Sigmoid colon (tissue), 7 donors: ENCODE measurements at places on chromosomes 2 and 18. TPM values are rescaled to one million over a fixed set of nuclear protein-coding genes. Genes with fewer than 3 reads are reported as not detected.
A peak's percentile ranks its signal among the peaks of the same experiment; 100 is the strongest.

DNA sequence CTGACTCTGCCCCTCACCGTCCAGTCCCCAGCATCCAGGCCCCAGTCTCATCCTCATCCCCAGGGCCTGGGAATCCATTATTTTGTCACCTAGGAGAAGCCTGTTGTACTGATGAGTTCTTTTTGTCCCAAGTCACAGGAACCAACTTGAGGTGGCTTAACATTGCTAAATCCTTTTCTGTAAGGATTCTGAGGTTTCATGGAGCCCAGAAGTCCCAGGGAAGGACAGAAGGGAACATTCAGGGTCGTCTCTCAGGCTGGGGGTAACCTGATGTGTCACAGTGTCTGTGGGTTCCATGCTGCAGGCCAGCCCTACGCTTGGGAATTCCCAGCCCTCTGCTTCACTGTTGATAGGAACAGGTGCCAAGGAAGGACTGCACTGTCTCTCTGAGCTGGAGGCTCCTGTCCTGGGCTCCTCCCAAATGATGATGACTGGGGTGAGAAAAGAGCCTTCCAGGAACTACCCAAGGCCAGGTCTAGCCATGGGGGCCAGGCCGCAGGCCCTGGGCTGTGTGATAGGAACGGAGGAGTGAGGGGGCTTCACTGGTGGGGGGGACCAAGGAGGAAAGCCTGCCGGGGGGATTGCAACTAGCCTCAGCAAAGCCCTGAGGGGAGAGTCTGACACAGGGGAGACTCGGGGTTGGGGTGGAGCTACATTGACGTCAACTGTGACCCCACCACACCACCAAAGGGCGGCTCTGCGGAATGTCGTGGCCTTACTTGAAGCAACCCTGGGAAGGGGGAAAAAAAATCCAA, 145.7 kb downstream of the SMAD7 start:
- DNase-seq, result peak; percentile 42
- H3K36me3 ChIP-seq, result peaks cover 10% of the 10 kb centered on the region
- no peak overlapping the region for H3K27ac ChIP-seq
- H3K4me3 ChIP-seq, result no peak overlapping the region

PLEK gene
- 16.8 TPM for polyA plus RNA-seq

DNA sequence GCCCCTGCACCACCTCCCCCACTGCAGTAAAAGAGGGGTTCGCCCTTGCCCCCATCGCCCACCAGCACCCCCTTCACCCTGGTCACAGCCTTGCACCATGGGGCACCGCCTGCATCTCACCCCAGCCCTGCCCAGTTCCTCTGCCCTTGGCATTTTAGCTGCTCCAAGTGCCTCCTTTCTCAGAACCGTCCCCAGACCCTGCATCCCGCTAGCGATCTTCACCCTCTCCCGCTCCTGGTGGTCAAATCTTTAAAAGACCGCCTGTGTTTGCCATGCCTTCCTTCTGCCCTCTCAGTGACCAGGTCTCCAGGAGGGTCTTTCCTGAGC, 114.7 kb upstream of the OTOS start:
- H3K36me3 ChIP-seq, result no peaks in the 10 kb centered on the region
- no peak overlapping the region for H3K4me3 ChIP-seq
- no peak overlapping the region for H3K27ac ChIP-seq
- H3K27me3 ChIP-seq, result no peaks in the 10 kb centered on the region

GGCX gene
- 11.1 TPM for polyA plus RNA-seq

RESP18 gene
- not detected for polyA plus RNA-seq

DNA sequence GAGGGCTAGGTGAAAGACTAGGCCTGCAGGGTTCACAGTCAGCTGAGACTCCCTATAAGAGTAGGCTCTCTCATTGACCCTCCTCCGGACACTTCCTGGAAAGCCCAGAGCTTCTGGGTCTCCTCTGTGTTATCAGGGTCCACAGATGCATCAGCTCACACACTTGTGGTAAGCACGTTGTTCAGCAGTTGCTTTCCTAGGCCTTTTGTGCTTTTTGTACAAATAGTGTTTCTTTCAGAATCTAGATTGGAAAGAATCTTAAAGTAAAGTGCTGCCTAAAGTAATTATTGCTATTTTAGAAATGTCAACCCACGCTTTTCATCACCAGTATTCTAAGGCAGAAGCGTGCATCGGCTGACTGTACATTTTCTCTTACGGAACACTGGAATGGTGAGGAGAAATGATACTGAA, 15.5 kb downstream of the SLC9A2 start:
- DNase-seq, result no peak
- H3K36me3 ChIP-seq, result no peaks in the 10 kb centered on the region

DNA sequence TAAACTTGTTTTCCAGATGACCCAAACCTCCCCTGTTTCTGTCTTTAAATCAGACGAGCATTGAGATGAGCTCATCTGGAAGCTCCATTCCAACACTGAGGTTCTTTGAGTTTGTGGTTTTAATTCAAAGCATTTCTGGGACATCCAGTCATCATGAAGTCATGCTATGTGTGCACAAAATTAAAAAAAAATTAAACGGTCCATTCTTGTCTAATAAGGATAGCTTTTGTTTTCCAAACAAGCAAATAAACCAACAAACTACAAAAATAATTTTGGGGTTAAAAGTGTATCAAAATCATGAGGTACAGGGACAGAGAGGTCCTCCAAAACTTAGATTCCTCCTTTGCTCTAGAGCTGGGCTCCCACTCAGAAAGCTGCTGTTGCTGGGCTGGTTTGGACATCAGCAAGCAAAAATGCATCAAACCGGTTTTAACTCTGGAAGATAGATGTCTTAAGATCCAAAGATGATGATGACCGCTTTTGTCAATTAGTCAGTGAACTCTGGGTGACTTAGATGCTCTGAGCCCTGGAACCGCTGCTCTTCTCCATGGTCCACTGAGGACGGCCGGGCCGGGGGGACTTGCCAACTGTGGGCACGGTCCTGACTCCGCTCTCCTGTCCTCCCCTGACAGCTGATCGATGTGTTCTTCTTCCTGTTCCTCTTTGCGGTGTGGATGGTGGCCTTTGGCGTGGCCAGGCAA, 65.4 kb downstream of the TRPM8 start:
- no peaks in the 10 kb centered on the region for H3K27me3 ChIP-seq
- H3K4me1 ChIP-seq, result no peaks in the 10 kb centered on the region
- no peak overlapping the region for H3K27ac ChIP-seq
- H3K4me3 ChIP-seq, result no peak overlapping the region

CHRND gene
- polyA plus RNA-seq, result not detected

PAX3 gene
- polyA plus RNA-seq, result not detected

GRCh38 chr18:73768043-73768442, 379.6 kb downstream of the FBXO15 start:
- DNase-seq, result no peak
- H3K4me3 ChIP-seq, result no peak overlapping the region
- H3K4me1 ChIP-seq, result no peaks in the 10 kb centered on the region
- H3K27me3 ChIP-seq, result no peaks in the 10 kb centered on the region
- no peak overlapping the region for H3K27ac ChIP-seq
- no peaks in the 10 kb centered on the region for H3K36me3 ChIP-seq

GRCh38 chr2:135451966-135452365, 79.1 kb downstream of the ZRANB3 start:
- H3K4me3 ChIP-seq, result no peak overlapping the region
- no peaks in the 10 kb centered on the region for H3K4me1 ChIP-seq
- no peak for DNase-seq
- H3K36me3 ChIP-seq, result no peaks in the 10 kb centered on the region
- no peak overlapping the region for H3K27ac ChIP-seq

DNA sequence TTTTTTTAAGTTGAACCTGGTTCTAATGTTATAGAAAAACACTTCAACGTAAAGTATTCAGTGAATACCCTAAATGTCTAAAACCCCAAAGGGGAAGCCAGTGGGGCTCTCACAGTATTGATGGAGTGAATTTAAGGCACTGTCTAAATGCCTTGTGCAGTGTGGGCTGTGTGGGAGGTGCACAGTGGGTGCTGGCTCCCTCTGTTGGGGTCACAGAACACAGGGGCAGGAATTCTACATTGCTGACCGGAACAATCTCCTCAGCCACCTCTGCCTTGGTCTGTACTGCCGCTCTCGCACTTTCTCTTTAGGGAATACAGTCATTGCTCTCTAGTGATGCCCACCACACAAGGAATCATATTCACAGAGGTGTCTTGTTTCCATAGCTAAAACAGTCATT, 45.4 kb downstream of the SPRED2 start:
- H3K27me3 ChIP-seq, result no peaks in the 10 kb centered on the region
- no peaks in the 10 kb centered on the region for H3K36me3 ChIP-seq
- no peak overlapping the region for H3K27ac ChIP-seq
- H3K4me1 ChIP-seq, result peaks cover 17% of the 10 kb centered on the region

MEMO1 gene
- polyA plus RNA-seq, result 23.4 TPM

DNA sequence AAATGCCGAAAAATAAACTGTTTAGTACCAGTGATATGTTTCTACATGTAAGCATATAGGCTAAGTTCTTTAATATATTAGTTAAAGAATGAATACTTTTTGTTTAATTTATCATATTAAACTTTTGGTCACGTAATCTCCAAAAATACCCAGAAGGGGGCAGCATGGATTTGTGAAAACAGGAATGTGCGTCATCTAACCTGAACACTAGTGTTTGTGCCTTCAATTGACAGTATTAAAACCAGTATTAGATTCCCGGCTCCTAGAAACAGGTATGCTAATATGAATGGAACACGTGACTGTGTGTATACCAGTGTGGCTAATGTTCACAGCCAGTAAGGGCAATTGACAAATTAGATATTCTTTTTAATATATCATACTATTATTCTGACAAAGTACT, 51.8 kb downstream of the WDR7 start:
- DNase-seq, result no peak
- H3K36me3 ChIP-seq, result no peaks in the 10 kb centered on the region
- H3K27ac ChIP-seq, result no peak overlapping the region
- H3K4me3 ChIP-seq, result no peak overlapping the region
- H3K27me3 ChIP-seq, result no peaks in the 10 kb centered on the region

- DNase-seq, result no peak
- H3K4me1 ChIP-seq, result peaks cover 30% of the 10 kb centered on the region
- no peak overlapping the region for H3K4me3 ChIP-seq
- no peak overlapping the region for H3K27ac ChIP-seq
Measured at GRCh38 chr2:12534646-12535263, 182.0 kb upstream of the TRIB2 start.

DNA sequence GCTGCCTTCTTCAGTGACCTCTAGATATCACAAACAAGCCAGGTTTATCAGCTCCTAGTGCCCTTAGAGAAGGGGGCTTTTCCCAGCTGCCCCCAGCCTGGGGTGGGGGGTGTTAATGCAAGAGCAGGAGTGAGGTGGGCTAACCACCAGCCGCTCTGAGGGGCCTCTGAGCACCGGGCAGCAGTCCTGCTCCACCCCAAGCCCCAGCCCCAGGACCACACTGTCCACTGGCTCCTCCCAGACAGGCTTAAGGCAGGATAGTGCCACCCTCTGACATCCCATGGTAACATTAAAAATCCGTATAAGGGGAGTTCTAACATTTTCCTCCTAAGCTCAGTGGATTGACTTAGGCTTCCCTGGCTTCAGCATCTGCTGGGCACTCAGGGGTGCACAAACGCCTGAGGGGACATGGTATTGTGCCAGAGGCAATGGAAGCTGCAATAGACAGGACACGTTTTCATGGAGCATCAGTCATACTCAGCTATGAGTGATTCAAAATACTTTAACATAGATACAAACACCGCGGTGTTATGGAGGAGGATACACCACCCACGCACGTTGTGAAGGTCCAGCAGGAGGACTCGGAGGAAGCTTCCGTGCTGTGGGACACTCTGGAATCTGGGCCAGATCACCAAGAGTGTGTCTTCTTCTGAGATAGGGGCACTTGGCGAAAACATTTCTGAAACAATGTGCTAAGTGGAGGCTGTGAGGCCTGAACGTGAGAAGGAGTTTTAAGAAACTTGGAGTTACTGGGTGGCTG, 112.7 kb upstream of the EPC2 start:
- H3K4me3 ChIP-seq, result no peak overlapping the region
- H3K36me3 ChIP-seq, result no peaks in the 10 kb centered on the region
- no peaks in the 10 kb centered on the region for H3K27me3 ChIP-seq
- no peaks in the 10 kb centered on the region for H3K4me1 ChIP-seq
- H3K27ac ChIP-seq, result no peak overlapping the region

TWSG1 gene
- 3.6 TPM for polyA plus RNA-seq

C2orf80 gene
- polyA plus RNA-seq, result not detected

GRCh38 chr2:34123996-34124785, 525.1 kb upstream of the FAM98A start:
- no peak for DNase-seq
- H3K4me1 ChIP-seq, result no peaks in the 10 kb centered on the region
- no peaks in the 10 kb centered on the region for H3K36me3 ChIP-seq
- no peak overlapping the region for H3K27ac ChIP-seq
- H3K27me3 ChIP-seq, result no peaks in the 10 kb centered on the region
- no peak overlapping the region for H3K4me3 ChIP-seq

IL37 gene
- not detected for polyA plus RNA-seq

C2orf15 gene
- 2.4 TPM for polyA plus RNA-seq

RIT2 gene
- not detected for polyA plus RNA-seq

FAM237A gene
- not detected for polyA plus RNA-seq

DNA sequence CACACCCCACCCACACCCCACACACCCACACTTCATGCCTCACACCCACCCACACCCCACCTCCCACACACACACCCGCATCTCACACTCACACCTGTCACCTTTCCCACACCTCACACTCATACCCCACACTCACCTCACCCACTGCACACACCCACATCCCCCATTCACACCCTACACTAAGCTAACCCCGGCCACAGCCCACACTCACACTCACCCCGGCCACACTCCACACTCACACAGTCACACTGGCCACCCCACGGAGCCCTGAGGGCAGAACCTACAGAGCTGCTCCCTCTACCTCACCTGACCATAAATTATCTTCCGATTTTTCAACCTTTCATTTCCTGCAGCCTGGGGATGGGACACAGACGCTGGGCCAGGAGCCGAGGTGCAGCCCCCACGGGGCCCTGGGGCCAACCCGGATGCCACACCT, 241.3 kb downstream of the HDAC4 start:
- H3K36me3 ChIP-seq, result peaks cover 66% of the 10 kb centered on the region
- no peaks in the 10 kb centered on the region for H3K27me3 ChIP-seq
- peak; percentile 60 for DNase-seq
- no peak overlapping the region for H3K27ac ChIP-seq
- H3K4me1 ChIP-seq, result no peaks in the 10 kb centered on the region

- no peaks in the 10 kb centered on the region for H3K36me3 ChIP-seq
- H3K27ac ChIP-seq, result peak overlapping the region; percentile 24
- H3K4me1 ChIP-seq, result peaks cover 71% of the 10 kb centered on the region
- no peak for DNase-seq
- H3K4me3 ChIP-seq, result no peak overlapping the region
Measured at GRCh38 chr2:25335971-25336370, 5.8 kb downstream of the DNMT3A start.

GRCh38 chr18:62586151-62586774, 63.4 kb downstream of the ZCCHC2 start:
- DNase-seq, result peak; percentile 78
- H3K27ac ChIP-seq, result no peak overlapping the region
- no peaks in the 10 kb centered on the region for H3K27me3 ChIP-seq
- H3K4me3 ChIP-seq, result no peak overlapping the region
- no peaks in the 10 kb centered on the region for H3K36me3 ChIP-seq

GRCh38 chr2:58571181-58571852, 330.2 kb upstream of the FANCL start:
- H3K27ac ChIP-seq, result no peak overlapping the region
- H3K4me1 ChIP-seq, result no peaks in the 10 kb centered on the region
- no peaks in the 10 kb centered on the region for H3K36me3 ChIP-seq
- H3K27me3 ChIP-seq, result no peaks in the 10 kb centered on the region
